ENCODE measurements at places on chromosomes 7 and 10.

GRCh38 chr7:33882040-33882837, 23.1 kb upstream of the BMPER start:
- DNase-seq, result no peak

DNA sequence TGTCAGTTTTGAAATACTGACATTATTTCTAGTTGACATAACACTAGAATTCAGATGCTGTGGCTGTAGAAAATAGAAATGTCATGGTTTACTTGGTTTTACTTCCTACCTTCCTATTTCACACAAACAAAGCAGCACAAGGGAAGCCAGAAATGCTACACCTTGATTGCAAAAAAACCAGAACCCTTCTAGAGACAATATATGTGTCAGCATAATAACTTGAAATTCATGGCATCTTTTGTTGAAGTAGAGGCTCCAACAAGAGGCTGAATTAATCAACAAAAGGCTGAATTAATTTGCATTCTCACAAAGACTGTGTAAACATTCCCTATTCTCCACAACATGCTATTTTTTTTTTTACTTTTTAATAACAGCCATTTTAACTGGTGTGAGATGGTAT, 25.2 kb downstream of the ZNF117 start:
- no peak for DNase-seq

DNA sequence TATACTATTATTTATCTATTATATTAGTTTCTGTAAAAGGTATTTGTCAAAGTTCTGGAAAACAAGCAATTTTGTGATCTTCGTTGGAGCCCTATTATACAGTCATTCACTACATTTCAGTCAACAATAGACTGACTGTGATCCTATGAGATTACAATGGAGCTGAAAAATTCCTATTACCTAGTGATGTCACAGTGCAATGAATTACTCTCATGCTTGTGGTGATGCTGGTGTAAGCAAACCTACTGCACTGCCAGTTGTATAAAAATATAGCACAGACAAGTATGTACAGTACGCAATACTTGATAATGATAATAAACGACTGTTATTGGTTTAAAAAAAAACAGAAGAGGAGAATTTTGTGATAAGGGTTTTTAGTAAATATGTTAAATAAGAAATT, 21.4 kb downstream of the OR6V1 start:
- DNase-seq, result no peak

DNA sequence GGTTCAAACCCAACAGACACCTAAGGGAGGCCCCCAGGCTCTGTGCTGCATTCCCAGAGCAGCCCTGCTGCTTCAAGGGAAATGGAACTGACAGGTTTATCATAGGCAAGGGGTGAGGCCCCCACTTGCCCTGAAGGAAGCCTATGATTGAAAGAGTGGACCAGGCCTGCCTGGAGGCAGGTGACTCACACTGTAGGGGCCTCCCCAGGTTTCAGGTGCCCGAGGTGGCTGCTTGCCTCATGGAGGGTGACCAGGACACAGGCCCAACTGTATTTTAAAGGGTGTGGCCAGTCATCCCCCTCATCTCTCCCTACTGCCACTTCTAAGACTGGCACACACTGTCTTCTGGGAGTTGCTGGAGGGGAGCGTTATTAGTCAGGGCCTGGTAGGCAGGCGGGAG, 85.4 kb downstream of the ATXN7L1 start:
- no peak for DNase-seq

Measured in OCI-M1 (cell line).